ENCODE measurements at places on chromosomes 7 and 10. TPM values are rescaled to one million over a fixed set of nuclear protein-coding genes. Genes with fewer than 3 reads are reported as not detected.

The PRPF18 gene
- 25.5 TPM for polyA plus RNA-seq

The LSM5 gene
- polyA plus RNA-seq, result 55.1 TPM

The NODAL gene
- polyA plus RNA-seq, result 0.46 TPM

The CPN1 gene
- polyA plus RNA-seq, result not detected

The COL1A2 gene
- polyA plus RNA-seq, result 3,345 TPM

The DNAJC12 gene
- 5.6 TPM for polyA plus RNA-seq

The ETV1 gene
- 11.0 TPM for polyA plus RNA-seq

The FHIP2A gene
- 18.8 TPM for polyA plus RNA-seq

The GPR15LG gene
- not detected for polyA plus RNA-seq

The PHYH gene
- polyA plus RNA-seq, result 41.3 TPM

The FGL2 gene
- polyA plus RNA-seq, result 27.9 TPM

The LDB3 gene
- 992 TPM for polyA plus RNA-seq

The NUDT13 gene
- 4.0 TPM for polyA plus RNA-seq

The GPR141 gene
- polyA plus RNA-seq, result 0.40 TPM

The SPAG6 gene
- polyA plus RNA-seq, result 7.7 TPM

The GRK5 gene
- 20.9 TPM for polyA plus RNA-seq

The TSPAN15 gene
- polyA plus RNA-seq, result 69.5 TPM

The ITGA8 gene
- 7.3 TPM for polyA plus RNA-seq

The CFAP69 gene
- polyA plus RNA-seq, result 3.0 TPM

The SCART1 gene
- polyA plus RNA-seq, result 1.5 TPM

The ELMO1 gene
- polyA plus RNA-seq, result 24.5 TPM

The C10orf67 gene
- polyA plus RNA-seq, result 0.11 TPM

The AKR1C4 gene
- polyA plus RNA-seq, result not detected

The GRM8 gene
- 0.11 TPM for polyA plus RNA-seq

The CCDC201 gene
- not detected for polyA plus RNA-seq

The SAMD9 gene
- 2.6 TPM for polyA plus RNA-seq

The CACNB2 gene
- 1.5 TPM for polyA plus RNA-seq

The HPS1 gene
- polyA plus RNA-seq, result 16.3 TPM

The STEAP2 gene
- 2.6 TPM for polyA plus RNA-seq

The STEAP4 gene
- 3.5 TPM for polyA plus RNA-seq

The SYT15 gene
- polyA plus RNA-seq, result 5.2 TPM

The HNRNPH3 gene
- 167 TPM for polyA plus RNA-seq

The RELN gene
- polyA plus RNA-seq, result 3.5 TPM

The HOXA5 gene
- polyA plus RNA-seq, result 19.1 TPM

The SCIN gene
- 0.34 TPM for polyA plus RNA-seq

The EVX1 gene
- polyA plus RNA-seq, result not detected

The WNT8B gene
- polyA plus RNA-seq, result 0.10 TPM

The TASOR2 gene
- 30.0 TPM for polyA plus RNA-seq

The CASTOR2 gene
- 15.9 TPM for polyA plus RNA-seq

The PDE6C gene
- 0.58 TPM for polyA plus RNA-seq

The CYP17A1 gene
- 1.1 TPM for polyA plus RNA-seq

The TYW1 gene
- polyA plus RNA-seq, result 17.5 TPM

The VAX1 gene
- not detected for polyA plus RNA-seq

The KLF6 gene
- polyA plus RNA-seq, result 78.7 TPM

The AQP1 gene
- polyA plus RNA-seq, result 91.6 TPM

The GJD4 gene
- polyA plus RNA-seq, result 4.2 TPM

The IFIT1 gene
- polyA plus RNA-seq, result 40.3 TPM

The SKIDA1 gene
- 2.1 TPM for polyA plus RNA-seq

The WEE2 gene
- 0.09 TPM for polyA plus RNA-seq

The CRYGN gene
- not detected for polyA plus RNA-seq

The CCDC146 gene
- 9.6 TPM for polyA plus RNA-seq

The UNC5B gene
- 11.1 TPM for polyA plus RNA-seq

The ZNF117 gene
- polyA plus RNA-seq, result 18.9 TPM

The PTN gene
- 44.9 TPM for polyA plus RNA-seq

The MEIG1 gene
- 0.91 TPM for polyA plus RNA-seq

The CBLL1 gene
- polyA plus RNA-seq, result 19.3 TPM

The GRID2IP gene
- 0.10 TPM for polyA plus RNA-seq

Data from forelimb muscle (tissue), 1 donor.